Stimulated activated CD4-positive, alpha-beta T cell treated with anti-CD3 and anti-CD28 coated beads, Interleukin-12 subunit alpha, Interleukin-12 subunit beta, amount 100 ng/mL, for 24 hours (primary cell): ENCODE measurements at places on chromosomes 3 and 15.
A peak's percentile ranks its signal among the peaks of the same experiment; 100 is the strongest.

DNA sequence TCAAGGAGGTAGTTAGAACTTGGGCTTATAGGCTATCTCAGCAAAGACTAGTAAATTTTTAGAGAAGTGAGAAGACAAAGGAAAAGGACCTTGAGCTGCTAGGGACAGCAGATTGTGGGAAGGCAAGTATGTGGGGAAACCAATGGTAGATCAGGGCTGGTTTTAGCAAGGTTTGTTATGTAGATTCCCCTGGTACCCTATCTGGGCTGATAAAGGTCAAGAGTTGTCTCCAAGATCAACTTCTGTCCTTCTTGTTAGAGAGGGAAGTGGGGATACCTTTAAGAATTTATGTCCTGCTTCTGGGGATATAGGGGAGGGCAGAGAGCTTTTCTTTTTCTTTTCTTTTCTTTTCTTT, 28.9 kb downstream of the KAT2B start:
- no peak for DNase-seq

GRCh38 chr15:63755162-63755561, 78.6 kb downstream of the HERC1 start:
- no peak for DNase-seq

- DNase-seq = no peak
Measured at GRCh38 chr3:1462856-1463450, 370.1 kb downstream of the CNTN6 start.

DNA sequence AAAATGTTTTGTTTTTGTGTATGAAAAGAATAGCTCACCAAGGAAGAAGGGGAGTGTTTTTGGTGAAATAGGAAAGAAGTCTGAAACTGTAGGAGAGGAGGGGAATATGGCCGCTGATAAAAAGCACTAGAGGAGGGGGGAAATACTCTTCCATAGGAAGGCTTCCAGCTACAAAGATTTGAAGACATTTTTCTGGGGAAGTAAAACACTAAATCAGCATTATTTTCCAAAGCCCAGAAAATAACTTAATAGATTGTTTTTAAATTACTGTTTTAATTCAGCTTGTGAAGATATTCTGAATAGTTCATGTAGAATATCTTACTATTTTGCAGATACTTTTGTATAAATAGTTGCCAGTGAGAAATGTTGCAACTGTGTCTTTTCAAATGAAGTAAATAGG, 54.9 kb downstream of the CALML4 start:
- no peak for DNase-seq

GRCh38 chr3:52310861-52311575, 5.1 kb upstream of the DNAH1 start:
- DNase-seq = peak; percentile 15

GRCh38 chr15:101407439-101407838, 82.1 kb downstream of the PCSK6 start:
- no peak for DNase-seq

DNA sequence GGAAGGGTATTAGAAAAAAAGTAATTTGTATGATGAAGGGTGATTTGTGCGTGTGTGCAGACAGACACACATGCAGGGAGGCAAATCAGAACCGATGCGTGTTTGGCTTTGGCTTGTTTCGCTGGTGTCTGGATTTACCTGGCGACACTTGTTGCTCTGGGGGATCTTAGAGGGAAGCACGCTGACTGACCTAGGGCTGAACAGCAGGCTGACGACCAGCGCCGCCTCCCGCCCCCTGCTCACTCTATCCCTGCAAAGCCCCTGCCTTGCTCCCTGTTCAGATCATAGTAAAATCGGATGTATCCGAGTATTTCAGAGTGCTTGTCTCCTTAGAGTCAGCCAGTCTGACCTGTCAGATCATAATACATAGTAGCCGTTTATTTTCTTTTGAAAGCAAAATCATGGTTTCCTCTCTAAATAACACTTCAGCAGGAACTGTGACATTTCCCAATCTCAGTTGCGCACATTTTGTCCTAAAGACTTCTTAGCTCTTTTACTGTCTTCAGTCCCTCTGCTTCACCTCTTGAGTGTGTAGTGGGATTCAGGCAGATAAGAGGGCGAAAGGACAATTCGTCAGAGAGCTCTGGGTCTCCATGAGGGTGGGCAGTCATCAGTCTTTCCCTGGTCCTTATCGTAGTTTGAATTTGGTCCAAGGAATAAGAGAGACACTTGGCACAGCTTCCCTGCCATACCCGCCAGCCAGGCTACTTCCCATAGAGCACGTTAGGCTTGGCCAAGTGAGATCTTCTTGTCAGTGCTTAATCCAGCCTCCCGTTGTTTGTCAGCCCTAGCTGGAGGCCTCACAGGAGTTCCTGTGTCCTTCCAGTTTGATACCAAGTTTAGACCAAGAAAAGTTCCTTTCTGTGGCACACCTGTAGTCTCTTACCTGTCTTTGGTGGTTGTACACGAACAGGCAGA, 97.4 kb downstream of the PGPEP1L start:
- no peak for DNase-seq
